ENCODE measurements at places on chromosomes 4 and X.
A peak's percentile ranks its signal among the peaks of the same experiment; 100 is the strongest.

- DNase-seq = no peak
These were observed 2.2 kb downstream of the NMU start for GRCh38 chr4:55633903-55634302.

GRCh38 chr4:184826691-184827270, 1.0 kb upstream of the ACSL1 start:
- DNase-seq = no peak

DNA sequence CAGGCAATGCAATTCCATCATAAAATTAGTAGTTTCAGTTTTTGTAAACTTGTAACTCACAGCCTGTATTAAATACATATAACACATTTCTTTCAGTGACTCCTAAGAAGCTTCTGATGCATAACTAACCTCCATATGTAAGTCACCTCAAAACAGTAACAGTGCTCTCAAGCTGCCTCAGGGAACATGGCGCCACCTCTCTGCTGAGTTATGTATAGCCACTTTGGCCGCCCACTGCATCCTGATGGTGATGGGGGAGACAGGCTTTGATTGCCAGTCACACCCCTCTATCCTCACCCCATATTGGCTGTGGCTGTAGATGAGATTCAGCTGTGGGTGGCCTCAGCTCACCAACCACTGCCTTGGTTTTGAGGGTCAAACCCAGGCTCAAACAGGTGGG, 54.3 kb downstream of the LRBA start:
- DNase-seq = no peak

GRCh38 chr4:10762561-10762960, 78.0 kb upstream of the CLNK start:
- DNase-seq = no peak

DNA sequence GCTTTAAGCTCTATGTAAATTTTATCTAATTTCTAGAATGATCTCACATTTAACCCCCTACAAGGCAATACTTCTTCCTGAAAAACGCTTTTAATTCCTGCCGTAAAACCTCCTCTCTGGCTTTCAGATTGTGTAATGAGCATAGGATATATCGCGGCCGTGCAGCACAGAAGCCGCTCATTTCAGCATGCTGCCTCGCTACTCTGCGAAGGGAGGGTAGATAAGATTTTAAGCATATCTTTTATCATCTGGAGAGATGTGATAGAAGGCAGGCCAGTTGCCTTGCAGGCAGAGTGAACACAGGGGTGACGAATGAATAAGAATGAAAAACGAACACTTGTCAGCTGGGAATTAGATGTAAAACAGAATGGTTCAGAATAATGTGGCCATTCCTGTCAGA, 265.5 kb downstream of the UNC5C start:
- DNase-seq = no peak

DNA sequence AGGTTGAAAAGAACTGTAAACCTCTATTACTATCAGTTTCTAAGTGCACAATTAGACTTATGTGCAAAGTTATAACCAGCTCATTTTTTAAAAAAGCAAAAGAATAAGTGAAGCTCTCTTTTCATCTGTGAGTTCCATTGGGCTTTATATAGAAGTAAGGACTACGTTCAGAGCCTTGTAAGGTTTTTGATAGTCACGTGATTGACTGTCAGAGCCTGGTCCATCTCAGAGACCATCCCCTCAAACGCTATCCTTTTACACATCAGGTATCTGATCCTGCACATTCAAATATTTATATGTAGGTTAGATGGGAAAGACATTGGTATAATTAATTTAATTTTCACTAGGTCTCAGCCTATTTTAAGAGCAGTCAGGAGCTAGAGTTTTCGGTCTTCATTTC, 279.3 kb downstream of the INPP4B start:
- DNase-seq = no peak

- peak; percentile 78 for DNase-seq
These were observed at the start of gene CFAP97 for GRCh38 chr4:185203486-185204237. Gene CFAP97 (minus strand): TSS chr4:185204000. CDS start chr4:185191196, 12,804 bp downstream.

DNA sequence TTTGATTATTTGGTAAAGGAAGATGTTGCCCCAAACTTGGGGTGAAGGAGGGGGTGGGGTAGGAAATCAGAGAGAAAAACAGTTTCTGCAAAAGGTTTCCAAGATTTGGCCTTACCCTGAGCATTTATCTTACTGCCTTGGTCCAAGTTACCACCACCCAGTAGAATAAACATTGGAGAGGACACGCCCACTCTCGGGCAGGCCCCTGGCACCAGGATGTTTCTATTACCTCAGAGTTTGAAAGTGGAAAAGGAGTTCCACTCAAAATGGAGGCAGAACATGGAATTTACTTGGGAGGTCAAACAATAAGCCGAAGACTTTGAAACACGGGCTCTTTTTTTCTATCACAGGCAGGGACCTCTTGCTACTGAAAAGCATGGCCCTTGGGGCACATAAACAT, 113.7 kb downstream of the CHRNA9 start:
- DNase-seq = no peak
